Urothelium cell line (cell line): ENCODE measurements at places on chromosomes 4 and X.

GRCh38 chr4:143742834-143743233, 42.4 kb upstream of the FREM3 start:
- no peak for DNase-seq

DNA sequence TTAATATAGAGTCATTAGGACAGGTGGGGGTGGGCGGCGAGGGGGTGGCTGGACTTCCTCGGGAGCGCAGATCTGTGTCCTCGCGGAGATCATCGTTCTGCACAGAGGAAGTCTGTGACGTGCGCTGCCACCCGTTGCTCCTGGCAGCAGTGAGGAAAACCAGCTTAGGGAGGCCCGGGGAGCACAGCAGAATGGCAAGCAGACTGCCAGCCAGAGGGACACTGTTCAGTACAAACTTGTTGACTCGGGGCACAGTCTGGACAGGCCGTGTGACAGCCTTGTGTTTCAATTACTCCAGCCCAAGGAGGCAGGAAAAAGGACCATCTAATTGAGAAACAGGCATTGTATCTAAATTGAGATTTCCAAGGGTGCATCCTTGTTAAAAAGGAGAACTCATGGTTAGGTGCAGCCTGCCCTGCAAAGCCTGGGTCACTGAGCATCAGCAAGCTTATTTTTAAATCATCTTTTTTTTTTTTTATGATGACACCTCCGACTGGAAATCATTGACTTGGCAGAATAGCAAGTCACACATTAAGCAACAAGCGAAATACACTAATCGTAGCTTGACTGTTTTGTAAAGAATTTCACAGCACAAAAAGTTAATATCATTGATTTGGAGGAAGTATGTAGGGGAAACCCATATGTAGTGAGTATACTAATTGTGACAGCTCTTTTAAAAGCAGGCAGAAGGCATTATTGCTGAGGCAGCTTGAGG, 512.0 kb upstream of the FAT1 start:
- no peak for DNase-seq

DNA sequence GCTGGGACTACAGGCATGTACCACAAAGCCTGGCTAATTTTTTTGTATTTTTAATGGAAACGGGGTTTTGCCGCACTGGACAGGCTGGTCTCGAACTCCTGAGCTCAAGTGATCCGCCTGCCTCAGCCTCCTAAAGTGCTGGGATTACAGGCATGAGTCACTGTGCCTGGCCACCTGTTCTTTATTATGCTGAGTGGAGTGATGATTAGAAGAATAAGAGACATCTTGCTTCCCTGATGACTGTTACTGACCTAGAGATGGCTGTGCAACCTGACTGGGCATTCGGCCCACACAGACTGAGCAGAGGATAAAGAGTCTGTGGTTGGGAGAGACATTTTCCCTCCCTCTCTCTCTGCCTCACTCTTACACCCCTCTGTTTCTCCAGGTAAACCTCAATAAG, 56.7 kb downstream of the SPINK2 start:
- no peak for DNase-seq

DNA sequence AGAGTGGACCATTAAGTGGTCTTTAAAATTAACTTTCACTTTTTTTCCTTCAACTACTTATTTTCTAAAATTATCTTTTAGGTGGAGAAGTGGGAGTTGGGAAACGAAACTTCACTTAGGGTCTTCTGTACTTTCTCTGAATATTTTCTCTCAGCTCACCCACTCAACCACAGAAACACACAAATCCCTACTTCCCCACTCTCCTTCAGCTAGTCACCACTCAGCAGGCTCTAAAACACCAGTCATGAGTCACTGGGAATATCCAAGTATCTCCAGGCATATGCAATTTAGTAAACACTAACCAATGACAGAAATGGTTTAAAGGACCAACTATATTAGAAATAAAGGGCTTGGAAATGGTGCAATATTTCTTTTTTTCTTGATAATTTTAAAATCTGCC, 153.0 kb upstream of the RPS6KA6 start:
- no peak for DNase-seq

GRCh38 chr4:105469736-105470135, 4.1 kb downstream of the PPA2 start:
- no peak for DNase-seq

DNA sequence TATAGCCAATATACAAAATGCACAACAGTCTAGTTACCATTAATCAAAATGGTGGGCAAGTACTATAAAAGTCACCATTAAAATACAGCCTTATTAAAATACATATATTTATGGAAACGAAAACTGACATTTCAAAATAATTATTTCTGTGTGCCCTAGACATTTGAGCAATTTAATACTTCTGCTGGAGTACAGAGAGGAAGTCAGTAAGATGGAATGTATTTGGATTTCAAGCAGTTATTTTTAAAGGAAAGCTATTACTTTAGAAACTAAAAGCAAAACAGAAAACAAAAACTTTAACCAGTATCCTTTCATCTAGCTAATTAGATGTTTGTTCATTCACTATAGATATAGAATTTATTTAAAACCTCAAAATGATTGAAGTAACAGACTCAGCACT, 37.8 kb upstream of the TLR2 start:
- no peak for DNase-seq

DNA sequence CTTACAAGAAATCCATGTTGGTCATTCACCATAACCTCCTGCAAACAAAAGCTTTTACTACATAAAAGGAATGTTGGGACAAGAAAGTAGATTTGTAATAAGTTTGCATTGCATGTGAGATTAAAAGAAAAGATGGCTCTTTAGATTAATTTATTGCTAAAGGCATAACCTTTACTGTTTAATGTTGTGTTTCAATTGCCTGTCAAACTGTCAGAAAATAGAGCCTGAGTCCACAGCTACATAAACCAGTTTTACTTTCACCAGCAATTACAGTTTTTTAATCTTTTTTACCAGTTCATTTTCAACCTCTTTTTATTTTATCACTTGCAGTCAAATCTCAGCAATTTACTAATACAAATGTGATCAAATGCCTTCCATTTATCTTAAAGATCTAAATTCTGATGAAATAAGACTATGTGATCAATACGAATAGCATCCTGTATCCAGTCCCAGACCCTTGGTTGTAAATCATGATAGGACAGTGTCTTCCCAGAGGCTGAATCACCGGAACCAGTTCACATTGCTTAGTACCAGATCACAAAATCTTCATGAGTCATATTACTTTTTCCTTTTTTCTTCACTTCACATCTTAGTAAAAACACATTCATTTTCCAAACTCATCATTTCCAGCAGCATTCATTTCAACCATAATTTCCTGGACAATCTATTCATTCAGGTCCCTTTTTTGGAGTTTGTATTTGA, 95.4 kb upstream of the FRG1 start:
- DNase-seq: peak; percentile 17

GRCh38 chr4:91916219-91916618, 387.5 kb upstream of the GRID2 start:
- DNase-seq: no peak

DNA sequence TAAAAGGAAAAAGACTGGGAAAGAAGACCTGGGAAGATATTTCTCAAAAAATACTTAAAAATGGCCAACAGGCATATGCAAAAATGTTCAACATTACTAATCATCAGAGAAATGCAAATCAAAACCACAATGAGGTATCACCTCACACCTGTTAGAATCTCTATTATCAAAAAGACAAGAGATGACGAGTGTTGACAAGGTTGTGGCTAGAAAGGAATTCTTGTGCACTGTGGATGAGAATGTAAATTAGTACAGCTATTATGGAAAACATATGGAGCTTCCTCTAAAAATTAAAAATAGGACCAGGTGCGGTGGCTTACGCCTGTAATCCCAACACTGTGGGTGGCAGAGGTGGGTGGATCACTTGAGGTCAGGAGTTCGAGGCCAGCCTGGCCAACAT, 50.0 kb downstream of the C4orf46 start:
- DNase-seq: no peak

- no peak for DNase-seq
These were observed 384.5 kb downstream of the OPHN1 start for GRCh38 chrX:68048774-68049173.

- peak; percentile 49 for DNase-seq
These were observed 80.7 kb upstream of the IGFBP7 start for GRCh38 chr4:57190601-57191481.

- no peak for DNase-seq
These were observed 9.6 kb upstream of the OTUD4 start for GRCh38 chr4:145189981-145190380.

DNA sequence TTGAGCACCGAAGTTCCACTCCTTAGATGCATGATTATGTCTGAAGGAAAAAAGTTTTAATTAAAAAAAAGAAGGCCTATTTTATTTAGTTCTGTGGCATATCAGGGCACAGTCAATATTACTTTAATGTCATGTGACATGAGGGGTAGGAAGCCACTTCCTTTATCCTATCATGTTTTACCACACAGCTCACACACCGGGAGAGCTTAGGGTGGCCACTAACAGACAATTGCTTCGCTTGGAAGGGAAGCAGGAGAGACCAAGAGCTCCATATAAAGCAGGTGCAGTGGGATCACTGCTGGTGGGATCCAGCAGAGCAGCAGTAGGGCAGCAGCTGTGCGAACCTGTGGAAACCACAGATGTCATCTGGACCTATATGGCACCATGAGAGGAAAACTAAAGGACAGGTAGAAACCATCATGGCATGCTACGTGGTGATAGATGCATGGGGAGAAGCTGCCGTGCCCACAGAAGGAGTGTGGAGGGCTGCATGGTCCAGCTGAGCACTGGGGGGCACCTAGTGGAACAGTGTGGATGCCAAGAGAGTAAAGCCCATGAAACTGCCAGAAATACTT, 52.0 kb downstream of the DTHD1 start:
- no peak for DNase-seq

GRCh38 chr4:172794307-172794703, 374.3 kb upstream of the GALNT7 start:
- no peak for DNase-seq

GRCh38 chr4:145804116-145804515, 124.2 kb downstream of the C4orf51 start:
- no peak for DNase-seq

DNA sequence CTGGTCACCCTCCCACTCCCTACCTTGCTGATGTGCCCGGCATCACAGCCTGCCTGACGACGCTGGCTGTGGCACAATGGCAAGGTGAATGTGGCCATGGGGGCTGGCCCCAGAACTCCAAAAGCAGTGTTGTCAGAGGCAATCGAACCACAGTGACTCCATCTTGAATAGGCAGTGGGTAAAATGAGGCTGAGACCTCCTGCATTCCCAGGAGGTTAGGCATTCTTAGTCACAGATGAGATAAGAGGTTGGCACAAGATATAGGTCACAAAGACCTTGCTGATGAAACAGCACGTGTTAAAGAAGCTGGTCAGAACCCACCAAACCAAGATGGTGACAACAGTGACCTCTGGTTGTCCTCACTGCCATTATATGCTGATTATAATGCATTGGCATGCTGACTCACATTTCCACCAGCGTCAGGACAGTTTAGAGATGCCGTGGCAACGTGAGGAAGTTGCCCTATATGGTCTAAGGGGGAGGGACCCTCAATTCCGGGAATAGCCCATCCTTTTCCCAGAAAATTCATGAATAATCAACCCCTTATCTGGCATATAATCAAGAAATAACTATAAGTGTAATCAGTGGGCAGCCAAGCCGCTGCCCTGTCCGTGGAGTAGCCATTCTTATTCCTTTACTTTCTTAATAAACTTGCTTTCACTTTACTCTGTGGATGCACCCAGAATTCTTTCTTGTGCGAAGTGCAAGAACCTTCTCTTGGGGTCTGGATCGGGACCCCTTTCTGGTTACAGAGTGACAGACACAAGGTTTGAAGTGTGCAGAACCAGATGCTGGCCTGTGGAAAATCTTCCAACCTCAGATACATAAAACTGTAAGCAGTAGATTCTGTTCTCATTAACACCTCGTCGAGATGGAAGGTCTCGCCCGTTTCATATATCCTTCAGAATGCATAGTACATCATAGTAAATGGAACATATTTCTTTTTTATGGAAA, 26.8 kb upstream of the CLDN24 start:
- DNase-seq: peak; percentile 63

GRCh38 chr4:71294301-71294700, 44.5 kb upstream of the SLC4A4 start:
- DNase-seq: no peak

DNA sequence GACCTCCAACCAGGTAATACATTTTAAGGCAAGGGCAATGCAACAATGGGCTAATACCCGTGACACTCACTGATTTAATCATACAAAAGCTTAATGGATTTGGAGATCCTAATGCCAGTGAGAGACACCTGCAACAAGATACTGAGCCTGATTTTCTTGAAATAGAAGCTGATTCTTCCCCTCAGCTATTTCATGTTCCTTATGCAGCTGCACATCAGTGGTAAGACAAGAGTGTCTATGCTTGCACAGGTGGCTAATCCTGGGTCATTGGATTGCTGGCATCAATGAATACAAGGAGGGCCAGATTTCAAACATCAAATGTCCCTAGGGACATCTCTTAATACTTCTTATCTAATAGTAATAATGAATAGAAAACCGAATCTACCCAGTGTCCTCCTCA, 139.7 kb downstream of the PPARGC1A start:
- no peak for DNase-seq

GRCh38 chr4:116478343-116478742, 607.0 kb downstream of the TRAM1L1 start:
- no peak for DNase-seq
